ENCODE measurements at places on chromosomes 6 and 20.

GRCh38 chr6:3545156-3545555 lies 88.3 kb upstream of the SLC22A23 start:
- no peak for DNase-seq

DNA sequence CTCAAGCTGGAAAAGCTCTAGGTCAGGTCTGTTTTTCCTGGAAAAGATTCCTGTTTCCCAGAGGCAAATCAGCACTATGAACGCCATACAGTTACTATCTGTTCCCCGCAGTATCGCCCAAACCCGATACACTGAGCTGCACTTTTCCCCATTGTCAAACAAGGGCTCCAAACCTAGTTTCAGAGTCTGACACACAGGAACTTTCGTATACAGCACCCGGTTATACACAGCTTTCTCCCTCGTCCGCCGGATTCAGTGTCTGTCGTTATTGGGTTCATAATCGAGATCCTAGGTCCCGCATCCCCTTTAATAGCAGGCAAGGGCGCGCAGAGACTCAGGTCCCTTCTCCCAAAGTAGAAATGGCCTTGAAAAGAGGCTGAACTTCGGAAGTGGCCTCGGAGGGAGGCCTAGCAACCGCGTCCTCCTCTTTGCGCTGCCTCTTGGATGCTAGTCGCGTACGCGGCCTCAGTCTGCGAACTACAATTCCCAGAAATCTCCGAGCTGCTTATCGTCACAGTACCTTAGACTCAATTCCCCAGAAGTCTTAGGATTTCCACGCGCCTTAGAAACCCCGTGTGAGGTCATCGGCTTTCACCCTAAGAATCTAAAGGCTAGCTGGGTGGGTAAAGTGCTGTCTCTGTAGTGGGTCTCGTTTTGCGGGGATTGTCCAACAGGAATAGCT lies 34.2 kb downstream of the ZNF391 start:
- no peak for DNase-seq

DNA sequence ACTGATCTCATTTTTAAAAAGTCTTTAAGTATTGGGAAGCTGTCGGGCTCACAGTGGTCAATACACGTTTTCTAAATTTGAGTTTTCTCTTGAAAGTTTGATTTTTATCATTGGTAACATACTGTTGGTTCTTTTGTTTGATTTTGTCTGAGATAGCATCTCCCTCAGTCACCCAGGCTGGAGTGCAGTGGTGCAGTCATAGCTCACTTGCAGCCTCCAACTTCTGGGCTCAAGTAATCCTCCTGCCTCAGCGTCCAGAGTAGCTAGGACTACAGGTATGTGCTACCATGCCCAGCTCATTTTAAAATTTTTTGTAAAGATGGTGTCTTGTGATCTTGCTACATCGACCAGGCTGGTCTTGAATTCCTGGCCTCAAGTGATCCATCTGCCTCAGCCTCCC lies 9.1 kb downstream of the PPARD start:
- no peak for DNase-seq

DNA sequence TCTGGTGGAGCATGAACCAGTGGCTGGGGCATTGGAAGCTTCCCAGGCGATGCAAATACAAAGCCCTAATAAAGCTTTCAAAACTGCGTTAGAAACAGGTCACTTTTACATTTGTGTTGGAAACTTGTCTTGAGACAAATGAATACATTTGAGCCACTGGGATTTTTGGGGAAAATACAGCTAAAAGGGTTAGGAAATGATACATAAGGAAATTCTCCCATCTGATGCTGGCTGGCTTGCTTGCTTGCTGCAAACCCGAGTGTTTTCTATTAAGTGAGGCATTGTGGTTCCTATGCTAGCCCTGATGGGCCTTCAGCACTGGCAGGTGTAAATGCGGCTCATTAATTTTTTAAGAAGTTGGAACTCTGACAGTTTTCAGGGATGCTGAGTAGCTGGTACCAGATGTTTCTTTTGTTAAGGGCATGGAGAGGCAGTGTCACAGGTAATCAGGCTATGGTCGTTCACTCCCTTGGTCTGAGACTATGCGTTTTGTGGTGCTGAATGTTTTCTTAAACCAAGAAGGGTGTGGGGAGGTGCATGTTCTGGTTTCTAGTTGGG lies 35.2 kb downstream of the RREB1 start:
- DNase-seq: no peak

DNA sequence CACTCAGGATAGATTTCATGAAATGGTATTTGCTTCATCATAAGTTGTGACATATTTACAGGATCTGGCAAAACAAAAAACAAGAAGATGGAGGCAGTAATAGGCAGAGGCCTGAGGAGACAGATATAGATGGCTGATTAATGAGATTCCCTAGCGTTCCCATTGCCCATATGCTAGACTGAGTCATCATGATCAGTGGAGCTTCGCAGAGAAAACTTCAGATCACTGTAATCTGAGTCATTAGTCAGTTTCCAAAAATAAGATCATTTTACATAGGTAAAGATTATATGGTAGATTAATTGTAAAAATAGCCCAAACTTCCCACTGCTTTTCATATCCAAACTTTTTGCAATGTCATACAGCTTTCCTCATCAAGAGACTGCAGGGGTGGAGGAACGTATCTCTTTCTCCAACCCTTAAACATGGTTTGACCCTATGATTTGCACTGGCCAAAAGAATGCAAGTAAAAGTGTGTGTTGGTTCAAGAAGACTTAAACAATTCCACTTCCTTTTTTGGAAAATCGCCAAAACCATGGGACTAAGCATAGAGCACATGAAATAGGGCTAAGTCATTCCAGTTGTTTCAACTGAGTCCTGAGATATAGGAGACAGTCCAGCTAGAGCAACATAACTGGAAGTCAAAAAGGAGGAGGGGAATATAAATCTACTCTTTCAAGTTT lies 626.0 kb downstream of the RNF144B start:
- DNase-seq: no peak

DNA sequence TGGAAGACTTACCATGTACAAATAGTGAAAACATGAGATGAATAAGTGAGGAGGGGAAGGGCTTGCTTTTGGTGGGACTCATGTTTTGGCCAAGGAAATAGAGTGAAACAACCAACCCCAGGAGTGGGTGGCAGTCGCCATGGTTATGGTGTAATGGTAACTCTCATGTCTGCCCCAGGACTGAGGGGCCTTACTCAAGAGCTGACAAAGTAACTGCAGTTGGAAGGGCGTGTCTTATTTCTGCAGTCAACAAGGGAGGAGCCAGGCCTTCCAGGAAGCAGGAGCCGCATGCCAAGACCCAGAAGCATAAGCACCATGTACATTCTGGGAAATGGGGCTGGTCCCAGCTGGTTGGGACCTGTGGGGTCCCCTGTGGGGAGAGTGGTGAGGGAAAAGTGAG lies 108.5 kb downstream of the UNC5CL start:
- no peak for DNase-seq

DNA sequence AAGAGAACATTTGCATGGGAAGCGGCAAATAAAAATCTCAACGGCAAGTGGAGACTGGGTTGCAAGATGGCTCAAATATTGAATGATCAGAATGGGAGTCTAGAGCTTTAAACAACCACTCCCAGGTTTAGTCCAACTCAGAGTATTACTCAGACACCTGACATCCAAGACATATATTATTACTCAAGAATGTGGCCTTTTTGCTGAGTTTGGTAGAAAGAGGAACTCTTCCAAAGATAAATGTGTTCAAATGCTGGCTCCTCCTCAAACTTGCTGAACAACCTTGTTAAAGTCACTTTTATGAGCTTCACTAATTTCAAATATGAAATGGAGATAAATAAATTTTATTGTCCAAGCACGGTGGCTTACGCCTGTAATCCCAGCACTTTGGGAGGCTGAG lies 77.8 kb downstream of the ESR1 start:
- DNase-seq: no peak

- no peak for DNase-seq
Measured at GRCh38 chr6:79111549-79111948, 33.5 kb upstream of the PHIP start.

- no peak for DNase-seq
Measured at GRCh38 chr6:2376429-2377355, 131.3 kb upstream of the GMDS start.

- DNase-seq: no peak
Measured at GRCh38 chr6:134309983-134310605, 7.8 kb downstream of the SGK1 start.

DNA sequence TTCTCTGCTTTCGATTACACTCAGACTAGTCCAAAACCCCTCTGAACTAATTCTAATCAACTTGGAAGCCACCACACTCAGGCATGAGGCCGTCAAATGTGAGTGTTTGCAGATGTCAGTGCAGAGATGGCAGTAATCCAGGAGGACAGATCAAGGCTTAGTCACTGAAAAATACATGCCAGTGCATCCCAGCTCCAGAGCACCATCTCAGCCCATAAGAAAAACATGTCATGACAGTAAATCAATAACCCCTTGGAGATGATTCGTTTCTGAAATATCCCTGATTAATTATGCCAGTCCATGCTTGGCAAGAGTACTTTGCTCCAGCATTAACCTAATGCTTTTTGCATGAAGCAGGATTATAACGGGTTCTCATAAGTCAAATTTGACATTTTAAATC lies 179.5 kb downstream of the ADAT2 start:
- no peak for DNase-seq

GRCh38 chr6:98842342-98843180 lies 8.2 kb downstream of the POU3F2 start:
- no peak for DNase-seq

DNA sequence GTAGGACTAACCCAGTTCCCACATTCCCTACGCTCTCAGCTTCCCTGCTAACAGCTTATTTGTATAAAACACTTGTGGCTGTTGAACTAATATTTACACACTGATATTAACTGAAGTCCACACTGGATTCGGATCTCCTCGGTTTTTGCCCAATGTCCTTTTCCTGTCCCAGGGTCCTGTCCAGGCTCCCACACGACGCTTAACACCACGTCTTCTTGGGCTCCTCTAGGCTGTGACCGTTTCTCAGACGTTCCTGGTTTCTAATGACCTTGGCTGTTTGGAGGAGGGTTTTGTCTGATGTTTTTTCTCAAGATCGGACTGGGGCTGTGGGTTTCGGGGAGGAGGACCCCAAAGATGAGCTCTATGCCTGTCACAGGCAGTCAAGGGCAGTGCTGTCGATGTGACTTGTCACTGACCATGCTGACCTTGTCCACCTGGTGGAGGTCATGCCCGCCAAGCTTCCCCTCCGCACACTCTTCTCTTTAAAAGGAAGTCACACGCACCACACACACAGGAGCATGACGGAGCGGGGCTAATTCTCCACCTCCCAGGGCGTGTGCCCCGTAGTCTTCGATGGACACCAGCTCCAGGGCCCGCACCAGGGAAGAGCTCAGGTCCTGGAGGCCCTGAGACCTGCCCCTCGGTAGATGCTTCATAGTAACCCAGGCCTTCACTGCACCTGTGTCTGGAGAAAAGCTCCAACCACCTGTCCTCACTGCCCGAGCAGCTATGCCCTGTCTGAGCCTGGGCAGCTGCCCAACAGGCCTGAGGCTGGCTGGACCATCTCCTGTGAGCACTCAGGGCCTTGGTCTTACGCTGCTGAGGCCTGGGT lies 72.0 kb downstream of the TTLL2 start:
- DNase-seq: no peak

GRCh38 chr20:3797592-3798372 lies 1.7 kb downstream of the CDC25B start:
- no peak for DNase-seq

- DNase-seq: no peak
Measured at GRCh38 chr6:129429956-129430355, 280.0 kb downstream of the ARHGAP18 start.

- no peak for DNase-seq
Measured at GRCh38 chr20:61127311-61128039, 124.6 kb upstream of the CDH4 start.

GRCh38 chr20:37622728-37623127 lies 71.1 kb upstream of the CTNNBL1 start:
- no peak for DNase-seq

DNA sequence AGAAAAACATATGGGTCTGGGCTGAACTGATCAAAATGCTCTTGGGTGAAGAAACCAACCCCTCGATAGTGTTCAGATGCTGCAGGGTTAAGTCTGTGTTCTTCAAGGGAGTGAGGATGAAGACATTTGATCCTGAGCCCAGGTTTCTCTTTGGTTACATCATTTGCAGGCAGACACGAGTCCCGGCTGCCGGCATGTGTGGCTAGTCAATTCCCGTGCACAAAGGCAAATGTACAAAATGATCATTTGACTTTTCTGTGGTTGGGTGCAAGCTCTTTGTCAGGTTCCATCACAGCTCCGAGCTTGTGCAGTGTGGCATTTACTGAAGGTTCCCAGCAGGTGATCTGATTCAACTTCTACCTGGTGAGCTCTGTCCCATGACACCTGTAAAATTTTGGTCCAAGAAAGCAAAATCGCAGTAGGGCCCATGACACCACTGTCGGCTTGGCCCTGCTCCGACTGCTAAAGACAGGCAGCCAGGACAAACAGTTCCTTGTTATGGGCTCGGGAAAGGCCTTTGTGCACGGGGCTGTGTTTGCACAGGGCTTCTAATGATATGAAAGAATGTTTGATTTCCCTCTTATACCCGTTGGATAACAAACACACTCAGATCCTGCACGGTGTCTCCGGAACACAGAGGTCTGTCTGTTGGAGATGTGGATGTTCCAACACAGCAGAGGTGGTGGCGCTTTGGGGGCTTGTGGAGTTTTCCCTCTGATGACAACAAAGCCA lies 46.9 kb downstream of the GJA10 start:
- no peak for DNase-seq

- no peak for DNase-seq
Measured at GRCh38 chr6:5866547-5867051, 140.1 kb downstream of the NRN1 start.

DNA sequence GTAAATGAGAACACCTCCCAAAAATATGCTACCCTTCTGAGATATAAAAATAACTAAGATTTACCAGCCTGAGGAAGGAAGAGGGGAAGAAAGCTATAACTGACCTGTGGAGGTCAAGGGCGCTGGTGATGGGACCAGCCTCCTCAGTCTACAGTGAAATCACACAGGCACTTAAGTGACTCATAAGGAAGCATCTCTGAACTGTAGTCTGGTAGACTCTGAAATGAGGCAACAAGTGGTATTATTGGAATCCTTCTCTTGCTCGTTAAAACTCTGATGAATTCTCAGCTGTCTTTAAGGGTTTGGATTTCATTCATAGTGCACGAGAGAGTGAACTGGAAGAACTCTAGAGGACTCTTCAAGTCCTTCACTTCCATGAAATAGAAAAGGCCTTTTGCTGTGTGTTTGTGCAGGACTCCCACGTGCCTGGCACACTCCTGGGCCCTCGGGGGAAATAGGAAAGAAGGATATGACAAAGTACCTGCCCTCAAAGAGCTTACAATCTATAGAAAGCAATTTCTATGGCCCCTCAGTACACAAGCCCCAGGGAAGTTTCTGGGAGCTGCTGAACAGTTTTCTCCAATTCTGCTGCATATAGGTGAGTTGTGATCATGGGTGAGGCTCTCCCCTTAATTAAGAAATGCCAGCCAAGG lies 231.8 kb upstream of the RREB1 start:
- DNase-seq: no peak

- DNase-seq: no peak
Measured at GRCh38 chr6:34475238-34475682, 9.4 kb downstream of the PACSIN1 start.

DNA sequence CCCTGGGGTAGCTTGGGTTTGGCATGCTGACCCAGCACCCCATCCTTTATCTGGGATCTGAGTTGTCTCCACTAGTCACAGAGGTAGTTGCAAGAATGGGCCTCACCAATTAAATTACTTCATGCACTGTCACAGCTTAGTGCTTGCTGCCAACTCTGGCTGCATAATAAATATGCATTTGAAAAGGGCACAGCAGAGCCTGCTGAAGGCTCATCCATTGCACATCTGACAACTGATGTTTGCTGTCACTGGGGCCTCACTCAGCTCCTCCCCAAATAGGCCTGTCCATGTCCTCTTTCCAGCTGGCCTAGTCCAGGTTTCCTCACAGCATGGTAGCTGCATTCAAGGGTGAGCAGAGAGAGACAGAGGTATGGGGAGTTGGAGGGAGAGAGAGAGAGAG lies 13.3 kb upstream of the NXT1 start:
- no peak for DNase-seq

Data from stimulated activated CD8-positive, alpha-beta memory T cell treated with anti-CD3 and anti-CD28 coated beads, Interleukin-4, amount 100 ng/mL, for 1 hour (primary cell).